GM19239 (cell line): ENCODE measurements at places on chromosomes 11 and 22.

DNA sequence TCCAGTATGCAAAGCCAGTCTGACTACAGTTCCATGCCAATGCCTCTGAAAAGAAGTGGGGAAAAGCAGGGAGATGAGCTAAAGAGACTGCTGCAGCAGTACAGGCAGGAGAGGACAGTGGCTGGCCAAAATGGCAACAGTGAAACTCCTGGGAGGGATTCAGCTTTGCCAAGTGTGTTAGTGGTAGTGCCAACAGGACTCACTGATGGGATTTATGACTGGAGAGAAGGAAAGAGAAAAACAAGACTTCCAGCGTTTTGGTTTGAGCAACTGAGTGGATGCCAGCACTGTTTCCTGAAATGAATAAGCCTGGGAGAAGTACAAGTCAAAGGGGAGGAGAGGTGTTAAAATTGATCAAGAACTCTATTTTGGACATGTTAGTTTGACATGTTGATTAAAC is 80.9 kb downstream of the PLEKHA7 start:
- DNase-seq, result no peak

- DNase-seq, result peak; percentile 22
These were observed 31.9 kb upstream of the CCDC90B start for GRCh38 chr11:83317757-83318690.

DNA sequence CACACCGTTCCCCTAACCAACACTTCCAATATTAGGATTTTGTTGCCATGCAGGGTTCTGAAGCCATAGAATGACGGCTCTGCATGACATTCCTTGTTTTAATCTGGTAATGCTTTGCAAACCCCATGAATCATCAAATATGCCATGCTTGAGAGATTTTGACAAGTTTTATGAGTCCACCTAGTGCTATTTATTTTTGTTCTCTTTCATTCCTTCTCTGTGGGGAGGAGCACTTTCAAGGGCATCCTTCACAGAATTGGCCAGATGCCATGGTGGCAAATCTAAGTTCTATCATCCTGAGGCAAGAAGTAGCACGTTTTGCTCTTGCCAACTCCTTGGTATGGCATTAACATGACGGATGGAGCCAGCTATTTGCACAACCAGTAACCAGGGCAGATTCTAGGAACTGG is 268.4 kb downstream of the FAM76B start:
- DNase-seq, result no peak

- no peak for DNase-seq
These were observed 230.9 kb upstream of the SESN3 start for GRCh38 chr11:95461858-95462257.

- DNase-seq, result no peak
These were observed 85.0 kb upstream of the EED start for GRCh38 chr11:86159581-86159891.

DNA sequence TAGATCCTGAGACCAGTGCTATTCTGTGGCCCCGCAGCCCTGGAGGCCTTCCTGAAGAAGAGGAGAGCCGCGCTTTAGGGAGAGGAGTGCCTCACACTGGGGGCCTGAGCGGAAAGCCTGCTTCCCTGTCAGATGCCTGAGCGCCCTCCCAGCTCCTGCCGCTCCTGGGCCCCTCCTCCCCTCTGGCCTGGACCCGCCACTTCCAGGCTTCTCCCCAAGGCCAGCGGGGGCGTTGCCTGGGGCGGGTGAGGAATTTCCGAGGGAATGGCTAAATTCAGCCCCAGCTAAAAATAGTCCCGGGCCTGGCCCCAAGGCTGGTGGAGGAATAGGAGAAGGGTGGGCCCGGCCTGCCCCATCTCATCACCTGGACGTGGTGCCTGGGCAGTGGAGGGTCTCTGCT is 15.4 kb downstream of the ARHGEF17 start:
- no peak for DNase-seq

GRCh38 chr22:30005213-30005857 is 74.9 kb upstream of the HORMAD2 start:
- peak; percentile 52 for DNase-seq

DNA sequence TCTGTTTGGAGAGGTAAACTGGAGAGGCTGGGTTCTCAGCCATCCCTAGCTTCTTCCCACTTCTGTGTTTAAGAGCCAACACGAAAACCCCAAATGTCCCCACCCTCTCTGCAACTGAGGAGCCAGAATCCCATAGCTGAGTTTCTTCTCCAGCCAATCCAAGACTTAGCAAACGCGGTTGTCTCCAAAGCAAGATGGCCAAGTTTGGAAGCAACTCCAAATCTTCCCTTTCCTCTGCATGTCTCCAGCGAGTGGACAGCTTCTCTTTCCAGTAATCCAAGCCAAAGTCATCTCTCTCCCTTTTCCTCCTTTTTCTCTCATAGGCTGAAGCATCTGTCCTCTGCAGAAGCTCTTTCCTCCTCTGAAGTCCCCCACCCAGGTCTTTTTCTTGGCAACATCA is 539.2 kb downstream of the MIAT start:
- DNase-seq, result no peak

DNA sequence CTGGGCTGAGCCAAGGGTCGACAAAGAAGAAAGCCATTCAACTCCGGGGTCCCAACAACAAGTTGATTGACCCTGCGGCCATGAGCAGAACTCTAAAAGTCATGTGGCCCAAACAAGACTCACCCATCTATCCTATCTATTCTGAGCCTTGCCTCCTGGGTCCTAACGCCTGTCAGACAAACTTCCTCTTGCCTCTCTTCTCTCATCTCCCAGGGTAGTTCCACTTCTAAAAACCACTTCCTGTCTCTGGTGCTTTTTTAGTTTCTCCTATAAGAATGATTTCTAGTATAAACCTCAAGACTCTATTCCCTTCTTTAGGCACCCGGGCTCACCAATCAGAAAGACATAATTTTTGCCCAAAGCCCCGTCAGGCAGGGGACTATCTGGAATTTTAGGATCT is 530.2 kb downstream of the DLG2 start:
- no peak for DNase-seq

DNA sequence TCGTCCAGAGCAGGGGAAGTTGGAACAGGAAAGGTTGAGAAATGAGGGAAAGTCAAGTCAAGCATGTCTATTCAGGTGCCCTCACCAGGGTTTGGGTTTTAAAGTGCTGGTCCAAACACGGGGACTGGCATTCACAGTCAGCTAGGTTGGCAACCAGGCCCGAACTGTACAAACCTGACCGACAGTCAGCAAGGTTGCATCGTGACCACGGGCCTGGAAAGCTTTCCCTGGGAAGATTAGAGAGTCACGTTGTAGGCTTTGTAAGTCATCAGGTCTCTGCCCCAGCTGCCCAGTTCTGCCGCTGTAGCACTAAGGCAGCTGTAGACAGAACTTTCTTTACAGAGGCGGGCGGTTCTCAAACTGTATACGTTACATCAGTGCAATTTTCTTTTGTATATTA is 7.4 kb downstream of the KRTAP5-10 start:
- no peak for DNase-seq

GRCh38 chr11:36818410-36818809 is 220.4 kb upstream of the RAG2 start:
- DNase-seq, result no peak

DNA sequence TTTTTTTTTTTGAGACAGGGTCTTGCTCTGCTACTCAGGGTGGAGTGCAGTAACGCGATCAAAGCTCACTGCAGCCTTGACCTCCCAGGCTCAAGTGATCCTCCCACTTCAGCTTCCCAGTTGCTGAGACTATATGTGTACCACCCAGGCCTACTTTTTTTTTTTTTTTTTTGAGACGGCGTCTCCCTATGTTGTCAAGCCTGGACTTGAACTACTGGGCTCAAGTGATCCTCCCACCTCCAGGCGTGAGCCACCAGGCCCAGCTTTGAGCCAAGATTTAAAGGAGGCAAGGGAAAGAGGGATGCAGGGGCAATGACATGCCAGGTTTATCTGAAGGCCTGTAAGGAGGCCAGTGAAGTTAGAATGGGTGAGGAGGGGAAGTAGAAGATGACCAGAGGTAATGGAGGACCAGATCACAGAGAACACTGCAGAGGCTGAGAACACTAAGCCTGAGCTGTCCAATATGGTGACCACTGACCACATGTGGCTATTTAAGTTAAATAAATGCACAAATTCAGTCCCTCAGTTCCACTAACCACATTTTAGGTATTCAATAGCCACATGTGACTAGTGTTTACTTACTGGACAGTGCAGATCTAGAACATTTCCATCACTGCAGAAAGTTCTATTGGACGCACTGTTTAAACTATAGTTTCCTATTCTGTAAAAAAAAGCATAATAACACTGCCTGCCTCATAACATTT is 8.1 kb downstream of the DESI1 start:
- no peak for DNase-seq

GRCh38 chr11:45023065-45023365 is 72.3 kb upstream of the TP53I11 start:
- no peak for DNase-seq
